ENCODE measurements at places on chromosomes 1 and 21.
A peak's percentile ranks its signal among the peaks of the same experiment; 100 is the strongest.

GRCh38 chr21:44557491-44558328 is 885 bp downstream of the KRTAP10-3 start:
- peak; percentile 74 for DNase-seq

DNA sequence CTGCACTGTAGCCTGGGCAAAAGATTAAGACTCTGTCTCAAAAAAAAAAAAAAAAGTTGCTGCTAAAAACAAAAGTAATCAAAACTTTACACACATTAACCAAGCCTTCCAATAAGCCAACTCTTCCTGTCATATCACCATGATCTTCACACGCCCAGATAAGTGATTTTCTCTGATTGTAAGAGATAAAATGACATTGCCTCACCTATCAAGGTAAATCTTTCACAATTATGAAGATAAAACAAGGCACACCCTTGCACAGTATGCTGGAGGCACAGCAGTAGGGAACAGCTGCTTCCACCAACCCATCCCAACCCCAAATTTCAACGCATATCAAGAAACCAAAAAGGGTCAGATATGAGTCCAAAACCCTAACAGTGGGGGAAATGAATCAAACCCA is 8.8 kb upstream of the TIAM1 start:
- DNase-seq: no peak

DNA sequence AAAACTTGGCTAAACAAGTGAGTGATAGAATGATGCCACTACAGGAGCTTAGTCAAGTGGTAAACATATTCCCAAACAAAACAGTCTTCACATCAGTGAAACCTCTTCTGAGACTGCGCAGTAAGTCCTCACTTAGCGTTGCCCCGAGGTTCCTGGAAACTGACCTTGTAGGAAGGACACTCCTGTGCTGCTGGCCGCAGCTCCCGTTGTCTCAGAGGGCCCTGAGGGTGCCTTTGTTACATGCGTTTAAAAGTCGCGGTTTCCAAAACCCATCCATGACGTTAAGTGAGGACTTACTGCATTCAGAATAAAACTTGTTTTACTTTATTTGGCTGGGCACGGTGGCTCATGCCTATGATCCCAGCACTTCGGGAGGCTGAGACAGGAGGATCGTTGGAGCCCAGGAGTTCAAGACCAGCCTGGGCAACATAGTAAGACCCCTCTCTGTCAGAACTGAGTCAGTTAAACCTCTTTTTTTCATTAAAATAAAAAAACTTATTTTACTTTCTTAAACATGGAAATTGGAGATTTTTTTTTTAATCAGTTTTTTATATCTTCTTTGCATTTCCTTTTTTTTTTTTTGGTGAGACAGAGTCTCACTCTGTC is 36.0 kb upstream of the DIP2A start:
- DNase-seq: peak; percentile 36

DNA sequence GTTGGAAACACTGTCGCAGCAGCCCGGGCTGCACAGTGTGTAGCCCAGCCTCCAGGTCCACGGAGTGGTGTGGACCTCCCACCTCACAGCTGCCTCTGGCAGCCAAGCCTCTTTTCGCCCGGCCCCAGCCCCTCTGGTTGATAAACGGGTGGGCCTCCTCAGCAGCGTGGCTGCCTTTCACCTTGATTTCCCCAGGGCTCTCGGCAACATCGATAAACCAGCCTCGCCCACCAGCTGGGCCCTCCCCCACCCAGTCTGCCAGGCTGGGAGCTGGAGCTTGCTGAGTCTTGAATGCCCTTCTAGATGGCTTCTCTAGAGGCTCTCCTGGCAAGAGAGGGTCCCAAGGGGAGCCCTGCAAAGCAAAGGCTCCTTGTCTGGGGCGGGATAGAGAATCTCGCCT is 31.0 kb upstream of the LHX4 start:
- DNase-seq: no peak

DNA sequence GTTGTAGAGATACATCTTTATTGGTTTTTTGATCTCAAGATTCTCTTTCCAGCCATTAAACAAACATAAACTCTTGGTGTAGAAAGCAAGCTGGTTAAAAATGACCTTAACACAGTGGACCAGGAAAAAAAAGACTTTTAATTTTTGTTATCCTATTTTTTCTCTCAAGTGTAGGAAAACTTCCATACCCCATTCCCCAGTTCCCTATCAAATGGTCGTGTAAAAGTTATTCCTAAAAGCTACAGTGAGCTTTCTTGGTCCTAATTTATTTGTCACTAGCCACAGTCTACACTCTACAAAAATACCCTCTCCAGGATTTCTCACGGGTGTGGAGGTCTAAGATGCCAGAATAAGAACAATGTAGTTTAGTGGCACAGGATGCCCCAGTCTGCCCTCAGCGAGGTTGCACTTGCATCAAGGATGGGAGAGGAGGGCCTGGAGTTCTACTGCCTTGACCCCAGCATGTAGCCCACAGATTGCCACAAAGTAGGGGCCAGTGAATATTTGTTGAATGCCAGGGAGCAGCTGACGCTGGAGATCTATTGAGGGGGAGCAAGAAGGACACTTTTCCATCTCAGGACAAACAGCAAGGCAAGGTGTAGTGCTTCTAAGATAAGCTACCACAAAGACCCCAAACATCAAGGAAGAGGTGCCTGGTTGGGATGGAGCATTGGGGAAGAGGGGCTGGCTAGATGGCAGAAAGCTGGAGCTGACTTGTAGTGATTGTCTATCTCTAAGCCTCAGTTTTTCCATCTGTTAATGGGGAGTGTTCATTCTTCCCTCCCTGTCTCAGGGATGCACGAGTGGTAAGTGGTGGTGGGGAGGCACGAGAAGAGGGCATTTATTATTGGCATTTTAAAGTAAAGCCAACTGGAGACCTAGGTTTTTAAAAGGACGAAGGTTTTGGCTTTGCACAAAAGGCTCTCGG is 1.8 kb downstream of the MYCL start:
- no peak for DNase-seq

GRCh38 chr1:115651391-115651790 is 9.6 kb downstream of the VANGL1 start:
- no peak for DNase-seq

GRCh38 chr21:33461538-33462250 is 18.1 kb downstream of the TMEM50B start:
- no peak for DNase-seq

- no peak for DNase-seq
Observed at GRCh38 chr1:180585994-180586359, 27.2 kb downstream of the OVAAL start.

- no peak for DNase-seq
Observed at GRCh38 chr1:4675454-4676186, 21.2 kb downstream of the AJAP1 start.

- no peak for DNase-seq
Observed at GRCh38 chr1:169941982-169942830, 48.5 kb upstream of the SCYL3 start.

DNA sequence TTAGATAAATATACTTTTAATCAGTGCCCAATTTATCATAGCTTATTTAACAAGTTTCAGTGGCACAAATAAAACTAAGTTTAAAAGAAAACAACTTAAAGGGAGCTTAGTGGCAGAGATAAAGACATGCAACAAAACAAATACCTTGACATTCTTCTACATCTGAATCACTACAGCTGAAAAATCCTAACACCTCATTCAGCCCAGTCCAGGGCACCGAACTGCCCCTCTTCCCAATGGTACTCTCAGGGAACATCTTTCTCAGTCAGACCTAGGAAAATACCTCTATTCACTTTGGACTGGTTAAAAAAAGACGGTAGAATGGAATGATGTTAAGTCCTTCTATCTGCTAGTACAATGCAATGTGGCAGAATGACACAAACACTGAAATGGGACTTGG is 8.3 kb downstream of the OTUD7B start:
- DNase-seq: no peak

DNA sequence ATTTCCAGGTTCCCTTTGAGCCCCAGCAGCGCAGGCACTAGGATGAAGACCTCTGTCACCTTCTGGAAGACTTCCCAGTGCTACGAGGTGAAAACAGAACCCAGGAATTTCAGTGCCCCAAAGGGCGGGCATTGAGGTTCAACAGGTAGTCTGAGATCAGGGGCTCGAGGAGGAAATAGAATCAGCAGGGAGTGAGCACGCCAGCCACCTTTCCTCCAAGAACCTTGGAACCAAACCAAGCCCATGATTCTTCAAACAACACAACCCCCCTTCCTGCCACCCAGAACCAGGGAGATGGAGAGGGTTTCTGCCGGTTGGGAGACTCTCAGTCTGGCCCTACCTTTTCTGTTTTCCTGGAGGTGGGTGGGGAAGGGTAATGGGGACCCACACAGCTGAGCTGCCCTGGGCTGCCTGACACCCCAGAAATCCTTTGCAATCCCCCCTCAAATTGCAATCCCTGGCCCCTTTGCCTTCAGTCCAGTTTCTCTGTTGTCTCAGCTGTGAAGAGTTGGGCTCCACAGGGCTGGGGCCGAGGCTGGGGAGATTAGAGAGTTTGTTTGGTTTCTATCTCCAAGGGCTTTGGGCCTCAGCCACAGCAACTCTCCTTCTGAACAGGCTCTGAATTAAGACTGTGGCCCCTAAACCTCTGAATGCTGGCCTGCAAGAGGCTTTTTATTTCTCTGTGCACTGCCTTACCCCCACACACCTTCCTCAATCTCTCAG is 11.9 kb downstream of the SLC41A1 start:
- DNase-seq: no peak

DNA sequence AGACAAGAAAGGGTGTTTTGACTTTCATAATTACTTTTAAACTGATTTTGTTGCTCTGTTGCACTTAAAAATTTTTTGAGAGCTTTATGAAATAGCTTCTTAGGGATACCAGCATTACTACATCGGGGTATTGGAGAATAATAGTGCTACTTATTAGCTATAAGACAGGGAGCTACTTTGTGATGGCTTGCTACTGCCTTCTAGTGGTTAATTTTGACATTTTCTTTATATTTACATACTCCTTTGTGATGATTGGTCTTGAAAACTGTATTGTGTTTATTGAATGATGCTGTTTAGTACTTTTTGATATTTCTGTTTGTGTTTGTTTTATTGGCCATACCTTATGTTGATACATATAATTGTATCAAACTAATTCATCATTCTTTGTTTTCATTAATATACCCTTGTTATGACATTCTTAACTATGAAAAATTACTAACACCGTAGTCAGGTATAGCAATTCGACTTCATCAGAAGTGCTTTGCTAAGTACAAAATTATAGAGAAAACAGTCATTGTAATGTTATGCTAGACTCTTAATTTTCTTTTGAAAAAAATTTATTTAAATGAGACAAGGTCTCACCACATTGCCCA is 85.5 kb downstream of the CLIC4 start:
- DNase-seq: no peak

DNA sequence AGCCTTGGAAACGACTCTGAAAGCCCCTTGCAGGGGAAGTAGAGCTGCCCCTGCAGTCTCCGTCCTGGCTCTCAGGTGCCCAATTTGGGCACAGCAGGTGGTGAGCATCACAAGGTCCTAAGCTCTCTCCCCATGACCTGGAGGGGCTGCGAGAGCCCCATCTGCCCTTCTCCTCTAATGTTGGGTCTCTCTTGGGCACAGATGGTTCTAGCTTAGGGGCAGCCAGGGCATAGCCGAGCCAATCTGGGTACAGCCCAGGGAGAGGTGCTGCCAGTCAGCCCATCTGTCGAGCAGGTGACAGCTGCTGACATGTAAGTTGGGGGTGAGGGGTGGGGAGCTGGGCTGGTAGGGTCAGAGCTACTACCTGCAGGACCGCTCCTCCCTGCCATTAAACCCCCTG is 50.7 kb downstream of the SYT2 start:
- no peak for DNase-seq

DNA sequence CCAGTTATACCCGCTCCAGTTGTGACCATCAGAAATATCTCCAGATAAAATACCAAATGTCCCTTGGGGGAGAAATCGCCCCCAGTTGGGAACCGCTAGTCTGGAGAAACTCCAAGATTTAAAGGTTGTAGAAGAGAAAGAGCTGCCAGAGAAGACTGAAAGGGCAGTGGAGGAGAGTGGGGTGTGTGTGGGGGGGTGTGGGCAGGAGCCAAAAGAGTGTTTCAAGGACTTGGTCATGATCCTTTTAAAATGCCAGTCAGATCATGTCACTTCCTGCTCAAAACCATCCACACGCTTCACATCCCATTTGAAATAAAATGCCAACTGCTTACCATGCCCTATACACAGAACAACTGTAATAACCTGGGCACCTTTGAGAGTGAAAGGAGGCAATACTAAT is 3.4 kb upstream of the HEYL start:
- no peak for DNase-seq

DNA sequence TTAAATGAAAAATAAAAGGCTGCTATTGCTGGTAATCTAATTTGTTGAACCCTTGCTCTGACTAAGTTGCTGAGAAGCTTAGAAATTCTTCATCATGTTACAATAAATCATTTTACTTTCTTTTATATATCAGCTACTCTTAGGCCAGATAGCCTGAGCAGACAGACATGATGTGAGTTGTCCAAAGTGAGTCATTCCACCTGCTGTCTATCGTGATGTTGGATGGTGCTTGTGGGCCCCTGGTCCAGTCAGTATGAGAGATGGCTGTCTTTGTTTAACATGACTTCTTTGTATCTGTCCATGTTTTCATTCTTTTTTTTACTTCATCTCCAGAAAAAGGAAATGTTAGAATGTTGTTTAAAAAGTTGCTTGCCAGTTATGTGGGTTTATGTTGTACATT is 188.8 kb downstream of the ADGRL2 start:
- DNase-seq: no peak

- DNase-seq: no peak
Observed at GRCh38 chr1:234139966-234140365, 233.3 kb upstream of the COA6 start.

DNA sequence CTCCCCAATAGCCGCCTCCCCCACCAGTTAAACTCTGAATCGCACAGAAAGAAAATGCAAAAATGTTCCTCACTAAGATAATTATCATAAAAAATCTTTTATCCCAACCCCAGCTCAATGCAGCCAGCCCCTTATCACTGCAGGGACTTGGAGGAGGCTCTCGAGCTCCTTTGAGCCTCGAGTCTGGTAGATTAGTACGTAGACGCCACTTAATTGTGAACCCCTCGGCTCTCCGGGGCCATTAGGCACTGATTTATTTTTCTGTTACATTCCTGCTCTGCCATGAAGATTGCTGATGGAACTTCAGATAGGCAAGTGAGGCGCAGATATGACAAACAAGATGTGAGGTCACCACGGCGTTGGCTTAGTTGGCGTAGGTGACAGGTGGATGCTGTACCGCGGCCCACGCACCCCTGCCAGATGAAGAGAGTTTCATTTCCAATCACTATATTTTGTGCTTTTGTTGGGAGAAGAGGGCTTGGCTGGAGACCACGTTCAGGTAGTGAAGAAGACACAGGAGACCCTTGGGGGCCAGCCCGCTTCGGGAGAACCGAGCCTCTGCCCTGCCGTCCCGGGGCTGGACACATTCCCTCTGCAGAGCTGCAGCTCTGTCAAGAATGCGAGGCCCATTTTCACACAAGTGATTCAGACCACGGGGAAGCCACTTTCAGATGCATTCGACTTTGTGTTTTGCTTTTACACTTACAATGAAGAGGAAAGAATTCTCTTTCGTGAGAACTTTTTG is 55.9 kb upstream of the ARHGEF16 start:
- DNase-seq: no peak
